ENCODE measurements at places on chromosomes 6 and 20.

DNA sequence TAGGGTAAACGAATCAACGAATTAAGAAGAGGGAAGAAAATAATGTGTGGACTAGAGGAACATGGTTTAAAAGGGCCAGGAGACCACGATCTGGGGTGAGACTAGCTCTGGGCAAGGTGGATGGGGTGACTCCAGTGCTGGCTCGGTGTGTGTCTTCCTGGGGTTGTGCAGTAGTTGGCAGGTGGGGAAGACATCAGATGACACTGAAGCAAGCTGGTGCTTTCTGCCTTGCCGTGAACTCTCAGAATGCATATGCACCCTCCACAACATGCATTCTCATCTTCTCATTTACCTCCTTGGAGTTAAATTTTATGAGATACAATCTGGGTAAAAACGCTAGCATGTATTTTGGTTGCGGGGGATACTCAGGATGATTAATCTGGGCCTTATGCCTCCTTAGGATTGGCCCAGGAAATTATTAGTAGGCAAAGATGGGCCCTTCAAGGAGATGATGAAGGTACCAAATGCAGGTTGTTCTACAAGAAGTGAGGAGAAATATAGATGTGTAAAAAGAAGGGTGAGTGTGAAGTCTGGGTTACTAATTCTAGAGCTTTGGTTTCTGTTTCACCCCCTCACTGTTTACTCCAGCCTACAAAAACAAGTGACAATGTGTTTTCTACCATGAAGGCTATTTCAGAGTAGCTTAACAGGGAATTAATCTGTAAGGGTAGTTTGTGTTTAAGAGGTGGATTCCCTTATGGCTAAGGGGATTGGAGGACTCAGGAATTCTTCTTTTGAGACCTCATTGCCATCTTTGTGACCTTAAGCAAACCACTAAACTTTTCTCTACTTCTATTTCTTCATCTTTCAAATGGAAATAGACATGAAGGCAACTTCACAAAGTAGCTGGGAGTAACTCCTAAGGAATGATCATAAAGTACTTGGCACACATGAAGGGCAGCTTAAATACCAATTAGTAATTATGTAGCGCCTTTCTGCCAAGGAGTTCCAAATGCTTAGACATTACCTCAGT lies 71.0 kb upstream of the SUPT3H start:
- no peak for DNase-seq

DNA sequence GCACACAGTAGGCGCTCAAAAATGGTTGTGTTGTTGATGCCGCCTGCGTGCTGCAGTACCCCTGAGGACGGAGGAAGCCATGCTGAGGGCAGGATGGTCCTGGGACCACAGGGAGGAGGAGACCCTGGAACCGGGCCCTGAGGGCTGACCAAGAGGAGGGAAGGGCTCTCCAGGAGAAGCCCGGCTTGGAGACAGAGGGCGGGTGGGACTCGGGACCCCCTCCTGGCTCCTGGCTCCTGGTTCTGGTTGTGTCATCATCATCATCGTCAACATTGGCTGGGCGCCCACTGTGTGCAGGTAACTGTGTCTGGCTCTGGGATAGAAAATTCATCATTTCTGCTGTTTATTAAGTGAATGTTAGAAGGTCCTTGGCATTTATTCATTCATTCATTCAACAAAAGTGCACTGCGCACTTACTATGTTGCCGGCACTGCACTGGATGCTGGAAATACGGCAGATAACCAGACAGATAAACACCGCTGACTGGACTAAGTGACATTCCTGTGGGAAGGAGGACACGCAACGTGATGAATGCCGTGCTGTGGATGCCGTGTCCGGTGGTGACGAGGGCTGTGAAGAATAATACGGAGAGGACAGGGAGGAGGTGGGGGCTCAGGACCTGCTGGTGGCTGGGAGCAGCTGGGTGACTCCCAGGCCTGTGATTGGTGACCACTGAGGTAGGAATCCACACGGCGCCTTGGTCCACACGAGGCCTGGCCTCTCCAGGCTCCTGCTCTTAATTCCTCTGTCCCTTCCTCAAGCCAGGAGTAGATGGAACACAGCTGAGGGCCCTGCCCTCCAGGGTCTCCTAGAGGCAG lies 35.3 kb downstream of the SPDEF start:
- DNase-seq = no peak

DNA sequence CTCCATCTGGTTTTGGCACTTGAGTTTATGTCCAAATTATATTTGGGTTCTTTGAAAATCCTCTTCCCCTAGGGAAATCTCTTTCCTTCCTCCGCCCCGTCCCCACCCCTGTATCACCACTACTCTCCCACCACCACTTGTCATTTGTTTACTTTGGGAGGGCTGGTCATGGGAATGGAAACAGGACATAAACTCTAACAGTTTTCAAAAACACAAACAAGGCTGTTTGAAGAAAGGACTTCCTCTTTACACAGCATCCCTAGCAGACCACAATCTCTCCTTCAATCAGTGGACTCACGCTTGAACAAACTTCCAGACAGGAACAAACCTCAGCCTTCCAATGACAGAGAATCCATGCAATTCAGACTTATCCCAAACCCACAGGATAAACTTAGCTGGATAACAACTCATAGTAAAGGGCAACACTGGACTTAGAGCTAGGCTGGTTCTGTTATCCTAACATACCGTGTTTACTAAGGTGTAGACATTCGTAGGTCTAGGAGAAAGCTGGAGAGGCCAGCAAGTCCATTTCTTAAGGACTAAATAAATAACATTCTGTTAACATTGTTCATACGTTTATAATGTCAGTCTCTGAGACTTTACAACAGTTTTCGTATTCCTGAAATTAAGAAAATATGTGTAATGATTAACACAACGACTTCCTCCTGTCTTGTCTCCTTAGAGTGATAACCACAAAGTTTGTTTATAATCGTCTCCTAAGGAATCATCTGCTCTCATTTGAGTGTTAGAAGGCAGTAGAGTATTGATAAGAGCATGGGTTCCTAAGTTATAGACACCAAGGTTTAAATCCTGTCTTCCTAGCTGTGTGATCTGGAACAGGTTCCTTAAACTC lies 44.1 kb upstream of the CTAGE9 start:
- no peak for DNase-seq

- no peak for DNase-seq
These were observed 683.3 kb downstream of the QKI start for GRCh38 chr6:164097551-164098398.

DNA sequence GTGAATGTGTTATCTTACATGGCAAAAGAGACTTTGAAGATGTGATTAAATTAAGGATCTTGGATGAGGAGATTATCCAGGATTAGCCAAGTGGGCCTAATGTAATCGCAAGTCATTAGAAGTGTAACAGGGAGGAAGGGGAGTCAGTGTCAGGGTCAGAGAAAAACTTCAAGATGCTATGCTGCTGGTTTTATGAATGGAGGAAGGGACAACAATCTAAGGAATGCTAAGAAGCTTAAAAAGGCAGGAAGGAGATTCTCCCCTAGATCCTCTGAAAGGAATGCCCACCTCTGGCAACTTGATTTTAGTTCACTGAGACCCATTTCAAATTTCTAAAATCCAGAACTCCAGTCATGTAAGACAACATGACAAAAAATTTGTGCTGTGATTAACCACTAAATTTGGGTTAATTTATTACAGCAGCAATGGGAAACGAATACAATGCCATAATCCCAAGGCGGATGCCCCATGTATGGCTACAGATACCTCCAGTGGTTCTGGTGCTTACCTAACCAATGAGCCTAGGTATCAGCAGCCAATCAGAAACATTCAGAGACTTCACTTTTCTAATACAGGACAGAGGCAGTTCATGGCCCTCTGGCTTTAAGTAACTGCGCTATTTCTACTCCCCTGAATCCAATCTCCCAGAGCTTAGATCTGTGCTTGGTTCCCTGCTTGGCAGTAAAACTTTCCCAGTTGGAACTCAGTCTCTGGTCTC lies 3.6 kb upstream of the TAAR8 start:
- DNase-seq = no peak

DNA sequence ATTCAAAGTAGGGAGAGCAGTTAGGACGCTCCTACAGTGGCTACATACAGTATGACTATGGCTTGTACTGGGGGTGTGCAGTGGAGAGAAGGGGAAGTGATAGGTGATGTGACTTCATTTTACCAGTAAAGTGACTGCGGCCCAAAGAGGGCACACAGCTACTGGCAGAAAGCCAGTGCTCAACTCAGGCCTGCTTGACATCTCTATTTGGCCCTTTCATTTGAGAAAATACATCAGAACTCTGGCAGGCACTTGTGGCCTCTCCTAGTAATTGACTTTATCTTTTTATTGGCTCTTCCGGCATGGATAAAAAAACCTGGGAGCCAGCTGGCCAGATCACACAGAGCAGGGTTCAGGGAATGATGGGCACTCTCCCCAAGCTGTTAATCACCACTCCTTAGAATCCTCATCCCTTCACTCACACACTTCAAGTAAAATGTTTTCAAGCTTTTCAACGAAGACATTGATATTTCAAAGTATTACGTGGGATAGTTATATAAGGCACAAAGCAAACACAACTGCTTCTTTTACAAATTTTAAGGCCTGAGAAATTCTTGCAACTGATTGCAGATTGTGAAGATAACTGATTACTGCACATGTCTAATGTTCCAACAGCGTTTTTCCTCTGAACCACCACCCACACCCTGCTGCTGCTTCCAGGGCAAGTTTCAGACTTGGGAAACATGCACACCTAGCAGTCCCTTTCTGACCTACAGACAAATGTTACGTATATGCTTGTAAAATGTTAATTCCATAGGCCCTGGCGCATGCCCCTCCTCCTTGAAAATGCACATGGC lies 73.5 kb downstream of the TNFRSF21 start:
- no peak for DNase-seq

- no peak for DNase-seq
These were observed 32.1 kb upstream of the COL21A1 start for GRCh38 chr6:56279331-56280080.
